ENCODE measurements at places on chromosomes 5 and 9.

DNA sequence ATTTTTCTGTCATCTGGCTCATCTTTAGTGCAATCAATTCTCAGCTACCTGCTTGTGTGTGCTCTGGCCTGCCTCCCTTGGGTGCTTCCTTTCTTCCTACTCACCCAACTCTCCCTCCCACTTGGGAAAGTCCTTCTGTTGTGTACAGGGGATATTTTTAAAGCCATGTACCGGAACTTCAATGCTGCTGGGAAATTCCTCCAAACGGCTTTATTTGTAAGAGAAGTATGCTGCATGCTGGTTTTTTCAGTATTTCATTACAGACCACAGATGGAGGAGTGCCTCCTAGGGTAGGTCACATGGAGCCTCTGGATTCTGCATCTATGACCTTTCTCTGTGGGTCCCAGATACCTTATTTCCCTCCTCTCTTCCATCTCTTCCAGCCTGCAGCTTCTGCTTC lies 5.4 kb upstream of the HMHB1 start:
- no peak for DNase-seq

DNA sequence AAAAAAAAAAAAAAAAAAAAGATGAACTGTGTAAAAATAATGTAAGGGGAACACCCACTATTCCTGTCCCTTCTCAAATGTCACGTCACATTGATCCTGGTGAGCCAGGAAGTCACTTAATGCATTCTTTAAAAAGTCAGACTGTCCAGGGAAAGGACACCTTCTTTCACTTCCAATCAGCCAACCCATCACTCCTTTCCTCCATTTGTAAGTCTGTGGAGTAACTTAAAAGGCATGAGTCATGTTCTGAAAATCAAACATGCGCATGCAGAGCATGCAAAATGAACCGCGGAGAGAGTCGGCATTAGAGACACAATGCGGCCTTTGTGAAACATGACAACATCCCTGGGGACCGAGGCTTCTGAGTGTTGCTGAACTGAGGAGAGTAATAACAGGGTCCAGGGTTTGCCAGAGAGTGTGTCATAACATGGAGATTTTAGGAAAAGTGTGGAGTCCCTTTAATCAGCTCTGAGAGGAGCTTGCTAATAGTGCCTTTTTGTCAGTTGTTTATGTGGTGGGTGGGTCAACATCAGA lies 77.6 kb upstream of the SEMA6A start:
- no peak for DNase-seq

GRCh38 chr9:120186276-120186675 lies 393.7 kb downstream of the CDK5RAP2 start:
- DNase-seq = no peak

DNA sequence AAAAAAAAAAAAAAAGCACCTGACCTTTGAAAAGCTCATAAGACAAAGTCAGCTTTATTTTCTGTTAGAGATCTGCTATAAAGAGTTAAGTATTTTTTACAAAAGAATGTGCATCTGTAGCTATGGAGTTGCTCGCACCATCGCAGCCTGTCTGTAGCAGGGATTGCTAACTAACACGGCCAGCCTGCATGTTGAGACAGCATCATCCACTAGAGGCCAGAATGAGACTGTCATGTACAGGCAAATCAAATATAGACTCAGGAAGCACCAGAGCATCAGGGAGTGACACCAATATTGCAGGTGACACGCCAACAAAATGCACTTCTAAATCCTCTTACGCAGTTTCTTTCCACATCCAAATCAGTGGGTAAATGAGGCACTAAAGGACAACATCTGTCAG lies 136.3 kb upstream of the RASEF start:
- DNase-seq = no peak

DNA sequence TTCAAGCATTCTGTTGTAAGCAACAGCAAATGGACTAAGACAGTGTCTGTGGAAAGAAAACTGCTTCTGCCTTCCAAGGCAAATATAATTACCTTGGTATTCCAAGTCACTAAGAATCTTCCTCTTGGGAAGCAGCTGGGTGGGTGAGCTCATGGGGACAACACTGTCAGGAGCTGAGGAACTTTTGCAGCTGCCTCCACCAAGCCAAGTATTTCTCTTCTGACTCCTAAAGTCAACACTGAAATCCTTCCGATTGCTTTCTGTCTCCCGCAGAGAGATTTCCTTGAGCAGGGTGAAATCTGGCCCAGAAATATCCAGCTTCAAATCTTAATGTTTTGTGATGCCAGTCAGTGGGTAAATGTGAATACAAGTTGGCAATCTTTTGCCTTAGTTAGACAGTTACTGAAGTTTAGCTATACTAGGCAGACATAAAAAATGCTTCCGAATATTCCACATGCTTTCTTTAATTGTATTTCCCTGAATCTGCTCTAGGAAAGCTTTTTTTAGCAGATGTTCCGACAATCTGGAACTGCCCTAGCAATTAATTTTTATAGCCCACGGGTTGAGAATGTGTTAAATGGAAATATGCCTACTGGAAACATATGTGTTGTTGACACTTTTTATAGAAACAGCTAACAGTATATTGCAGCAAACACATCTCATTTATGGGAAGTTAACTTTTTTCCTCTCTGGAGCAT lies 369.9 kb upstream of the DAB2 start:
- DNase-seq = no peak

- DNase-seq = no peak
Observed at GRCh38 chr5:132428147-132428482, 58.6 kb downstream of the SLC22A5 start.

DNA sequence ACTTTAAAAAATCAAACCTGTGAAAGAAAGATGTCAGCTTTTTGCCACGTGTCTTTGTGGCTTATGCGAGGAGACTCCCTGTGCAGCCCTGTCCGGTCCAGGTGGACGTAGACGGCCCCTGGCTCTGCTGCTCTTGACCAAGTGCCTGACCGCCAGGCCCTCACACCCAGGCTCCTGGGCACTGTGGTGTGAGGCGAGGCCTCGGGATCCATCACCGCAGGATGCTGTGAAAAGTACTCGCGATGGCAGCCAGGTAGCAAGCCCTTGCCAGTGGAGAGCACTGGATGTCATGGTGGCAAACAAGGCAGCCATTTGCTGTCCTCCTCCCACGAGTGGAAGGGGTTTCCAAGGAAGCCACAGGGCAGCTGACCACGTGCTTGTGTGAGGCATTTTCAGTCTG lies 245.1 kb downstream of the CACNA1B start:
- DNase-seq = no peak

- DNase-seq = no peak
Observed at GRCh38 chr9:3348169-3348568, 177.6 kb downstream of the RFX3 start.

DNA sequence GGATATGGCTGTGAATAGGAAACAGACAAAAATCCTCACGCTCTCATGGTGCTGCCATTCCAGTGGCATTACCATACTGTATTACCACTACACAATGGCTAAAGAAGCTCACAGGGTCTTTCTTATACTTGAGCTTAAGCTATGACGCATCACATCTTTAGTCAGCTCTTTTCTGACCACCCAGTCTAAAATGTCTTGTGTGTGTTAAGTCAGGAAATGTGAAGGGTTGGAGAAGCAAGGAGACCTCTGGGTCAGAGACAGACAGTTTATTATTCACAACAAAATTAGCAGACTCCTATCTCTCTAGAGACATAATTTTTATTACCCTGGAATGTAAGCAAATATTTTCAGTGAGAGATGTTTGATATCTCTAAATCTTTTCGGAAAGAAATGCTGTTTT lies 1583.2 kb upstream of the WWC1 start:
- DNase-seq = no peak

GRCh38 chr5:34035756-34036155 lies 7.3 kb downstream of the C1QTNF3 start:
- no peak for DNase-seq

All from CD4-positive, alpha-beta T cell treated with Interleukin-10 for 1 hour (primary cell).